ENCODE measurements at places on chromosomes 16 and 17.
A peak's percentile ranks its signal among the peaks of the same experiment; 100 is the strongest.

- DNase-seq = no peak
These were observed 41.7 kb downstream of the PGS1 start for GRCh38 chr17:78419970-78420815.

DNA sequence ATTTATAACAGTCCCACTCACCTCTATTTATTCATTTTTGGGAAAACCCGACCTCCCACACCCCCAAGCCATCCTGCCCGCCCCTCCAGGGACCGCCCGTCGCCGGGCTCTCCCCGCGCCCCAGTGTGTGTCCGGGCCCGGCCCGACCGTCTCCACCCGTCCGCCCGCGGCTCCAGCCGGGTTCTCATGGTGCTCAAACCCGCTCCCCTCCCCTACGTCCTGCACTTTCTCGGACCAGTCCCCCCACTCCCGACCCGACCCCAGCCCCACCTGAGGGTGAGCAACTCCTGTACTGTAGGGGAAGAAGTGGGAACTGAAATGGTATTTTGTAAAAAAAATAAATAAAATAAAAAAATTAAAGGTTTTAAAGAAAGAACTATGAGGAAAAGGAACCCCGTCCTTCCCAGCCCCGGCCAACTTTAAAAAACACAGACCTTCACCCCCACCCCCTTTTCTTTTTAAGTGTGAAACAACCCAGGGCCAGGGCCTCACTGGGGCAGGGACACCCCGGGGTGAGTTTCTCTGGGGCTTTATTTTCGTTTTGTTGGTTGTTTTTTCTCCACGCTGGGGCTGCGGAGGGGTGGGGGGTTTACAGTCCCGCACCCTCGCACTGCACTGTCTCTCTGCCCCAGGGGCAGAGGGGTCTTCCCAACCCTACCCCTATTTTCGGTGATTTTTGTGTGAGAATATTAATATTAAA, 638 bp upstream of the TMEM88 start:
- no peak for DNase-seq

DNA sequence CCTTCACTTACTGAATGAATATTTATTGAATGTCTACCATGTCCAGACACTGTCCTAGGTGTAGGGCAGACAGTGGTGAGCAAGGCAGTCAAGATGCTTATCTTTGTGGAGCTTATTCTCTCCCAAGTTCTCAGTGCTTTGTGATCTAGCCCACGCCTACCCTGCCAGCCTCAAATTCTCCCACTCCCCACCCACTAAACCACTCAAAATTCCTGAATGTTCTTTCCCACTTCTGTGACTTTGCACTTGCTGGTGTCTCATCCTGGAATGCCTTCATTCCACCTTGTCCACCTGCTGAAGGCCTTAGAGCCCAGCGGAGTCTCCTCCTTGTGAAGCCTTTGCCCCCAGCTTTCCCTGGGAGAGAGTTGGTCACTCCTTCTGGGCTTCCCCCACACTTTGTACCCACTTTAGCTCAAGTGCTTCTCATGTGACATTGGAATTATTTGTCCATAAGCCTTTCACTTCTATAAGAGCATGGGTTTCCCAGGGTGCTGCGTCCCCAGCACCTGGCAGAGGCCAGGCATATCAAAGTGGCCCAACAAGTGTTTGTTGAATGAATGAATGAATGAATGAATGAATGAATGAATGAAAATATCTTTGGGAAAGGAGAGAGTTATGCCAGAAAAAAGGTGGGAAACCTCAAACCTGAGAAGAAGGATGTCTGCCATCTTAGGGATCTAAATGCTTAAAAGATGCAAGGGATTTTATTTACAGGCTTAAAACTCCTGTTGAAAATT, 23.0 kb downstream of the CCDC182 start:
- no peak for DNase-seq

- DNase-seq = no peak
These were observed 190.9 kb upstream of the CHMP6 start for GRCh38 chr17:80800481-80801391.

DNA sequence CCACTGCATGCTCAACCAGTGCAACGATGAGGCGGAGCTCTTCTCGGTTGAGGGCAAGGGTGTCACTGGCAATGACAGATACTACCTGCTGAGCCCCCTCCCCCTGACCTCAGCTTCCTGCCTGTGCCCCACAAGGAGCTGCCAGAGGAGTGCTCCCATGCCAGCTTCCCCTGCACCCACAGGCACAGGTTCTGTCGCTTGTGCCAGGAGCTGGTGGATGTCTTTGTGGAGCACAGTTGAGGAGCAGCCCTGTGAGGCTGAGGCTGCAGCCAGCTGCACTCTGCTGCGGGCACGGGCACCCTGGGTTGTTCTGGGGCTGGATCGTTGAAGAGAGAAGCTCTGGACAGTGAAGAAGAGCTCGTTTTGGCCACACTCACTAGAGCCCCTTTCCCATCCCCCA, 165.3 kb upstream of the ZNF267 start:
- no peak for DNase-seq

DNA sequence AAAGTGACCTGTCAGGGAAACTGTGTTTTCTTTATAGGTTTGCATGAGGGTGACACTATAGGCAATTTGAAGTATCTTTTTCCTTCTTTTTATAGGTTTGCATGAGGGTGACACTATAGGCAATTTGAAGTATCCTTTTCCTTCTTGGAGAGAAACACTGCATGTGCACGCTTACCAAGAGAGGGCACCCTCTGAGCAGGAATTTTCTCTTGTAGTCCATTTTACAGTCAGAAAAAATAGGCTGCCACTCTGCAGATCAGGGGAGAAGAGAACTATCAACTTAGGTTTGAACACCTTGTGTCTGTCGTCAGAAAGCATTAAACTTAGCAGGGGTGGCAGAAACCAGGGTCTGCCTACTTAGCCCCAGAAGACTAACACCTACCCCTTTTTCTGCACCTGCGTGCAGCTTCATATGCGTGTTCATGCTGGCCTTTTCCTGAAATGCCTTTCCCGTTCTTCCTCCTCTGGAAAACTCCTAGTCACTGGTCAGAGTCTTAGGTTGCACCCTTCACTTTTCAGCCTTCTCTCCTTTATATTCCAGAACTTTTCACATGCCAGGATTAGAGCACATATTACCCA, 16.4 kb upstream of the SMIM36 start:
- DNase-seq = peak; percentile 89

GRCh38 chr16:11091021-11091785, 146.8 kb downstream of the CLEC16A start:
- DNase-seq = no peak

GRCh38 chr16:30786115-30786935, 680 bp downstream of the ZNF629 start:
- DNase-seq = peak; percentile 77

GRCh38 chr16:10405386-10405939, 19.6 kb downstream of the ATF7IP2 start:
- DNase-seq = peak; percentile 84

DNA sequence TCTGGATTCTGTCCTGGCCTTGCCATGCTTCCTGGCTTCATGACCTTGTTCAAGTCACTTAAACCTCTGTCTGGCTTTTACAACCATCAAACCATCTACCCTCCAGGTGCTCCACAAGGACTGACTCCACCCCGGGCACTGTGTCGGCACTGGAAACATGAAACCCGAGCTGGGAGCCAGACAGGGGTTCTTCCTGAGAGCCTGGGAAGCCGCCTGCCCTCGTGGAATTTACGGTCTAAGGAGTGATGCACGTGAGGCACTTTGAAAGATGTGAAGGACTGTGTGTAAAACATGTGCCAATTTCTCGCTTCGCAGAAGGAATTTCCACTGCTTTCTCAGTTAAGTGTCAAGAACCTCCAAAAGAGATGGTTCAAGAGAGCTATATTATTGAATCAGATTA, 11.6 kb downstream of the CDK5R1 start:
- DNase-seq = no peak

DNA sequence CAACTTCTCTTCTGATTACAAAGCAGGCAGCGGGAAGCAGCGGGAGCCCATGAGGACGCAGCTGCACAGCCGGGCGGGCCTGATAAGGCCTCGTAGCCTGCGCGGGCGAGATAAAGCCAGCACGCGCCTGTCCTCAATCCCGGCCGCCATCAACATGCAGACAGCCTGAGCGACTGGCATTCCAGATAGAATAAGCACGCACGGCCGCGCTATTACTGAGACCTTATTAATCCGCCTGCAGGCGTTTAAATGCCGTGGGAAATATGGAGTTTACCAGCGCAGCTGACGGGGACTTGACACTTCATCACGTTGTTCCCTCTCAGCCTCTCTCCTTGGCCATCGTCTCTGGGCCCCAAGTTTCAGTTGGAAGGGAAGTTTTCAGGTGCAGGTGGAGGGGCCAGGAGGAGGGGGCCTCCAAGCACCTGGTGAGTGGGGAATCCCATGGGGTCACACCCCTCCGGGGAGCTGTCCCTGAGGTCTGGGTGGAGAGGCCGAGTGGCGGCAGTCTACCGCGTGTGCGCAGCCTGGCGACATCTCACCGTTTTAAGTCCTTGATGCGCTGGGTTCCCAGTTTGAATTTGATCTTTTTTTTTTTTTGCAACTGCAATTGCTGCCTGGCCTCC, 27.3 kb upstream of the CBFA2T3 start:
- peak; percentile 13 for DNase-seq

DNA sequence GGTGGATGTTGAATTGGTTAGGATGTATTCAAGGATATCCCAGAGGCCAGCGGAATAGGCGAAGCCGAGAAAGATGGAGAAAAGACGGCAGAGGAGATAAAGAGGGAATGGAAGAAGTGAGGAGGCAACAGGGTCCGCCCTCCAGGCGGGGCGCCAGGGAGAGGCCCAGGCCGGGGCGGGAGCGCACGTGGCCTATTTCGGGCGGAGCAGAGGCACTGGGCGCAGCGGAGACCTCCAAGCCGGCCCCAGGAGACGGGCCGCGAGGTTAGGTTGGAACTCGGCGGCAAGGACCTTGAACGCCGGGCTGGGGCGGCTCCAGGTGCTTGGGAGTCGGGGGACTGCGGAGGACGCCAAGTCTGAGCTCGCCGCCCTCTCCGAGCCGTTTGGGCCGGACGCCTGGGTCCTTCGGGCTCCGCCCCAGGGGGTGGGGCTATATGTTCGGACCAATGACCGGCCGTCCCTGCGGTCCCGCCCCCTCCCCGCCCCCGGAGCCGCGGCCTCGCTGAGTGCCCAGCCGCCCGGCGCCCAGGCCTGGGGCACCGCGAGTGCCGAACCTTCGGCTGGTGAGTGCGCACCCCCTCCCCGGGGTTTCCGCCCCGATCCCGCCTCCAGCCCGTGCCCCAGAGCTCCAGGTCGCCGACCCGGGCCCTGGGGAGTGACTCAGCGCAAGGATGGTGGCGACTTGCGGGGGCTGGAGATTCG, at the start of gene ZNF771:
TSS of gene ZNF771 (plus strand) at position 505 of the 702 bp plus-strand sequence. CDS start 448 bp downstream, outside the sequence.
- peak; percentile 87 for DNase-seq

DNA sequence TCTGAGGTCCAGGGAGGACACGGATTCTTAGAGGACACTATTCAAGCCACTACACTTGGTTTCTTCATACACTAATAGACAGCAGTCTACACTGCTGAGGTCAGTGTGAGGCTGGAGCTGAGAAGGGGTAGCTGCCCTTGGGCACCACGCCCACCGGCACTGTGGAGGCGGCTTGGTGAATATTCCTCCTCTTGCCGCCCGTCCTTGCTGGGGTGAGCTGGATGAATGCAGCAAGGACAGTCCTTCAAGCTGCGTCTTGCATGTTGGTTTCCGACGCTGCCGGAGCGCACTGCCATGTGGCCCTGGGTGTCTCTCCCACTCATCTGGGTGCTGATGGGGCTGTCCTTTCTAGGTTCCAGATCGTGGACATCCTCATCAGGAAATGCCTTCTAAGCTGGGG, 2.6 kb downstream of the ZNF205 start:
- no peak for DNase-seq

- DNase-seq = no peak
These were observed 11.4 kb downstream of the TBX21 start for GRCh38 chr17:47744168-47745036.

- DNase-seq = no peak
These were observed 873.3 kb upstream of the SOX9 start for GRCh38 chr17:71247441-71248015.

DNA sequence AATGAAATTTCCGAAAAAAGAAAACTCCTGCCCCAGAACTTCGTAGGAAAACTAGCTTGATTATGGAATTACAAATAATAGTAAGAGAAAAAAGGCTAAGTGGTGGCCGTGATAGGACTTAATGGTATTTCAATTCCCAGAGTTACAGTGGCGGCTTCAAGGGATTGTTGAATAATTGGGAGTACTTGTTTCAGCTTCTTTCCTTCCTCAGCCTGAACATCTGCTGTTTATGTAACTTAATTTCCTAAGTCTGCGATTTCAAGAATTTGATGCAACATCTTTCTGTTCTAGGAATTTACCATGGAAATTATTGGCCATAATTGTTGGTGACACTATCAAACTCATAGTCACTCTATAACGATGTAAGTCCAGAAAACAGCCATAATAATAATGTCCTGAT, 684 bp upstream of the APPBP2 start:
- DNase-seq = peak; percentile 45

DNA sequence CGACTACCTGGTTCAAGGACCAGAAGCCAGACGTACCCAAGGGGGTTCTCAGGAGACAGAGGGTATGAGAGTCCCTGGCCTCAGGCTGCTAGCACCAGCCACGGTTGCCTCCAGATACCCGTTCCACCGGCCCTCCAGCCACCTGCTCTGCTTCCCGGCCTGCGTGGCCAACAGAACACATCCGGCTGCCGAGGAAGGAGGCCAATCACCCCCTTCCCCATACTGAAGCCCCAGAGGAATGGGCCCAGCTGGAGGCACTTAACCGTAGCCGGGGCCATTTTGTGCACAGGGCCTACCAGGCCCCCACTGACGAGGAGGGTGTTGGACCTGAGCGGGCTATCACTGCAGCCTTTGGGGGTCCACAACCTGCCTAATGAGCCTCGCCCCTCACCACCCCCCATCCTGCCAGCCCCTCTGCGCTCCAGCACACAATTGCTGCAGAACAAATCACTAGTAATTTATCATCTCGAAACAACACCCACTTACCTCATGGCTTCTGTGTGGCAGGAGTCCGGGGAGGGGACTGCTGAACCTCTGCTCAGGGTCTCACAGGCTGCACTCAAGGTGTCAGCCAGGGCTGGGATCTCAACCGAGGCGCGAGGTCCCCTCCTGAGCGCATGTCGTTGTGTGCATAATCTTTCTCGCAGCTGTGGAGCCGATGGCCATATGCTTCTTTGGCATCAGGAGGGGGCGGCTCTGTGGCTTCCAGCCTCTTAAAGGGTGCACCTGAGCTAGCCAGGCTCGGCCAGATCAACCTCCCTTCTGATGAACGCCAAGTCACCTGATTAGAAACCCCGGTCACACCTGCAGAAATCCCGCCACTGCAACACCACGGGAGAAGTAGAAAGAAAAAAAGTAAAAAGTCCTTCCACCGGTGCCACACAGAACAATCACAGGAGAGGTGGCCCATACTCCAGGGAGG, 10.1 kb upstream of the KREMEN2 start:
- DNase-seq = no peak

Measured in choroid plexus epithelial cell (primary cell).